T-helper 17 cell (primary cell): ENCODE measurements at places on chromosomes 1 and 21. TPM values are rescaled to one million over a fixed set of nuclear protein-coding genes. Genes with fewer than 3 reads are reported as not detected.
A peak's percentile ranks its signal among the peaks of the same experiment; 100 is the strongest.

Gene FCRL5
- total RNA-seq: not detected

Gene NPPA
- not detected for total RNA-seq

- no peak for DNase-seq
- peaks cover 54% of the 10 kb centered on the region for H3K27me3 ChIP-seq
- H3K27ac ChIP-seq: no peak overlapping the region
- H3K4me3 ChIP-seq: no peak overlapping the region
Measured at GRCh38 chr1:204327359-204327758, 32.4 kb downstream of the PLEKHA6 start.

- H3K27me3 ChIP-seq: no peaks in the 10 kb centered on the region
- H3K4me3 ChIP-seq: no peak overlapping the region
- H3K4me1 ChIP-seq: peaks cover 26% of the 10 kb centered on the region
- peak overlapping the region; percentile 54 for H3K27ac ChIP-seq
Measured at GRCh38 chr21:14520535-14520934, 25.6 kb downstream of the SAMSN1 start.

- H3K4me3 ChIP-seq: no peak overlapping the region
- no peaks in the 10 kb centered on the region for H3K27me3 ChIP-seq
- H3K36me3 ChIP-seq: peaks cover 3% of the 10 kb centered on the region
Measured at GRCh38 chr1:159929155-159930051, 4.1 kb upstream of the TAGLN2 start.

GRCh38 chr21:34704119-34704518 is 35.3 kb downstream of the CLIC6 start:
- no peak for DNase-seq
- H3K27me3 ChIP-seq: peaks cover 28% of the 10 kb centered on the region
- H3K36me3 ChIP-seq: peaks cover 2% of the 10 kb centered on the region

DNA sequence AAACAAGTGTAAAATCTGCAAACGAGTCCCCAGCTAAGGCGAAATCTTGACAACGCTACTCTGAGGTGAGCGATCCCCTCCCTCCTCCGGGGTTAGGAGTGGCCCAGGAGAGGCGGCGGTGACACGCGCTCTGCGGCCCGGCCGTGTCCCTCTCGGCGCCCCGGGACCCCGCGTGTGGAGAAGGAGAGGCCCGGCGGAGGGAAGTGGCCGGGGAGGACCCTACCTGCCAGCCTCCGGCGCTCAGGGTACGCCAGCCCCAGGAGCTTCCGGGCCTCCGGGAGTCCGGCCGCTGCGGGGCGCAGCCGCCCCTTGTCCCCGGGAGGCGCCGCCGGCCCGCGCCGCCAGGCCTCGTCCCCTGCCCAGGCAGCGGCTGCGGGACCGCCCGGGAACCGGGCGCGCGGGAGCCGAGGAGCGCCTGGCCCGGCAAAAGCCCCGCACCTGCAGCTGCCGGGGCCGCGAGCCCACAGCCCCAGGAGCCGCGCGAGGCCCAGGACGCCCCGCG is 543 bp downstream of the ABCB10 start:
- H3K4me3 ChIP-seq: peak overlapping the region; percentile 88
- H3K36me3 ChIP-seq: no peaks in the 10 kb centered on the region
- peaks cover 37% of the 10 kb centered on the region for H3K4me1 ChIP-seq
- H3K27ac ChIP-seq: peak overlapping the region; percentile 84
- peak; percentile 12 for DNase-seq

- no peak overlapping the region for H3K4me3 ChIP-seq
- no peak overlapping the region for H3K27ac ChIP-seq
- H3K4me1 ChIP-seq: no peaks in the 10 kb centered on the region
- no peaks in the 10 kb centered on the region for H3K36me3 ChIP-seq
- peaks cover 36% of the 10 kb centered on the region for H3K27me3 ChIP-seq
- no peak for DNase-seq
Measured at GRCh38 chr1:63878932-63879331, 105.1 kb downstream of the ROR1 start.
